ENCODE measurements at places on chromosomes 5 and 9.

GRCh38 chr9:37192803-37193202, 72.4 kb downstream of the ZCCHC7 start:
- DNase-seq: no peak

DNA sequence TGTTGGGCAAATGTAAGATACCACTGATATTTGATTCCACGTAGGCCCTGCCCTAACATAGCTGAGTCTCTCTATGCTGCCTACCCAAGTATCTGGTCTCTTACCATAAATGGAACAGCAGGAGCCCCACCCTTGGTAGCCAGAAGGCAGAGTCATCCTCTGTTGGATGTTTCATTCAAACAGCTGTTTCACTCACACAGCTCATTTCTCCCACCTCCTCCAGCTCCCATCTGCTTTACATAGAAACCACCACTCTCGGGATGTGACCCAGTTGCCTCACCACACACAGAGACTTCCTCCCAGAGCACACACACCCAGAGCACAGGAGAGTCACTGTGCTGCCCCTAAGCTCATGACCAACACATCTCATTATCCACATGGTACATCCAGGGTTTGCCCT, 165.3 kb downstream of the TMEM167A start:
- DNase-seq: no peak

GRCh38 chr9:3553076-3553765, 27.4 kb upstream of the RFX3 start:
- no peak for DNase-seq

DNA sequence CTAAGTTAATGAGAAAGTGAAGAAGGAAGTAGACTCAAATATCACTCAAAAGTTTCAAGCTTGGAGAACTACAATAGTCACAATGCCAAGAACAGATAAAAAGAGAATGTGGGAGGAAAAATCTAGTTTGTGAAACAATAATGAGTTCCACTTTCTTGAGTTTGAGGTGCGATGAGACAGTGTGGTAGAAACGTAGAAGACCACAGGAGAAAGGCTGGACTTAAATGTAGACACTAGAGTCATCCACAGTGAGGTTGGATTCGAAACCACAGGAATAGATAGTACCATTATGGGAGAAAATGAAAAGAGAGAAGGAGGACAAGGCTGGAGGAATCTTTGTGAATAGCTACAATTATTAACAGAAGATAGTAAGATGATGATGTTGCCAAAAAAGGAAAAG, 141.1 kb upstream of the LRRTM2 start:
- no peak for DNase-seq

DNA sequence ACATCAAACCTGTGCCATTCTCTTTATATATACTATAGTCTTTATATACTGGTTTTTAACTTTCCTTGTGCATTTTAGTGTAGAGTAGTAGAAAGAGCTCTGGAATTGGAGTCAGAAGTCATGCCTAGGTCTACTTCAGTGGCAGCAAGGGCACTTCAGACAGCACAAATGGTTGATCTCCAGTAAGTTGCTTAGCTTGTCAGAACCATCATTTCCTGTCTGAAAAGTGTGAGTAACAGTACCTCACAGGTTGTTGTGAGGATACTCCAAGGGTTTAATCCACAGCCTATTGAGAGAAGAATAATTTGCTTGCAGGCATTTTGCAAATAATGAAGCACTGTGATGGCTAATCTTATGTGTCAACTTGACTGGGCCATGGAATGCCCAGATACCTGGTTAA, 95.8 kb upstream of the NR4A3 start:
- DNase-seq: no peak

Measured in activated T-cell treated with anti-CD3 and anti-CD28 coated beads for 24 hours (primary cell).